ENCODE measurements at places on chromosomes 4 and X.

- peak; percentile 63 for DNase-seq
Measured at GRCh38 chr4:164012396-164013027, 518.0 kb downstream of the TMA16 start.

- peak; percentile 30 for DNase-seq
Measured at GRCh38 chr4:54165438-54165837, 63.7 kb upstream of the PDGFRA start.

GRCh38 chr4:41569961-41570360, 32.0 kb downstream of the LIMCH1 start:
- peak; percentile 62 for DNase-seq

DNA sequence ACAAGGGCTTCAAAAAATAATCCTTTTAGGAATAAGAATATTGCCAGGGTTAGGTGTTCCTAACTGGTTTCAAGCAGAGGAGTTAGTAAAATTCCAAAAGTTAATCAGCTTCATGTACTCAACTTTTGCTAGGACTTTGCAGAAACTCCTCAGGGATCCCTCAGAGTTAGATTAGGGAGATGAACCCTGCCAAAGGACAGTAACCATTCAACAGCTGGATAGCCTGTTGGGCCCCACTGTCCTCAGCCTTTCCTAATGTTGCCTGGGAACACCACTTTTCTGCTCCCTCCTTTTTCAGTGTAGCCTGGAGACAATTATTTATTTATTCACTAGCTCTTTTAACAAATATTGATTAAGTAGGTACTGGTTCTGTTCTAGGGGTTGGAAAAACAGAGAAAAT, 53.8 kb downstream of the NFKB1 start:
- no peak for DNase-seq

DNA sequence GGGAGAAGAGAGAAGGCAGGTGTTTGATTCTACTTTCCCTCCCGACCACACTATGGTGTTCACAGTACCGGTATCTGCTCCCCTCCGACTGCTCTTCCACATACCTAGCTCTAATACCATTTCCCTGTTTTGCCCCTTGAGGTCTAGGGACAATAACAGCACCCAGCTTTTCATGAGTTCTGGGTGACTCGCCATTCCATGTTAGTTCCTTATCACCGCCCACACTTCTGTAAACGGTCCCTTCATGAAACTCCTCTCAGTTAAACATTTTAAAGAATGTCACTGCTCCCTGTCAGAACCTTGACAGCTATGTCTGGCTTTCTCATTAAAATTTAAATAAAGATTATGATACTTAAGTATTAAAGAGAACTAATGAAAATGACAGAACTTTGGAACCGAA, 136.7 kb downstream of the ADAMTS3 start:
- no peak for DNase-seq

- no peak for DNase-seq
Measured at GRCh38 chr4:164212134-164212533, 541.8 kb upstream of the SMIM31 start.

GRCh38 chrX:115606861-115607260, 45.9 kb downstream of the PLS3 start:
- no peak for DNase-seq

DNA sequence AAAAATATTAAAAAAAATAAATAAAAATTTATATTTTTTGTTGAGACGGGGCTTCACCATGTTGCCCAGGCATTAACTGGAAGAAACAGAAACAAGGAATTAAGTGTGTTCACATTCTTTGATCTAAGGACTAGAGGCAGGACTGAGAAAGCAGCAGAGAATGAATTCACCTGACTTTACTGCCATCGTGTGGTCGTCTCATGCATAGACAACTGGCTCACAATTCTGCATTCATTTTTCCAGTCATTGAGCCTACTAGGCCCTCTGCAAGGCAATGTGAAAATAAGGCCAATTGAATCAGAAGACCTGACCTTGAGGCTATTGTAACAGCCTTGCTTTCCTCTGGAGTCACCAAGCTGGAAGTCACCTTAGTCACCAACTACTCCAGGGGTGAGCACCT, 37.4 kb downstream of the LHFPL1 start:
- DNase-seq = peak; percentile 85

GRCh38 chrX:105564501-105564900, 257.8 kb upstream of the NRK start:
- no peak for DNase-seq

DNA sequence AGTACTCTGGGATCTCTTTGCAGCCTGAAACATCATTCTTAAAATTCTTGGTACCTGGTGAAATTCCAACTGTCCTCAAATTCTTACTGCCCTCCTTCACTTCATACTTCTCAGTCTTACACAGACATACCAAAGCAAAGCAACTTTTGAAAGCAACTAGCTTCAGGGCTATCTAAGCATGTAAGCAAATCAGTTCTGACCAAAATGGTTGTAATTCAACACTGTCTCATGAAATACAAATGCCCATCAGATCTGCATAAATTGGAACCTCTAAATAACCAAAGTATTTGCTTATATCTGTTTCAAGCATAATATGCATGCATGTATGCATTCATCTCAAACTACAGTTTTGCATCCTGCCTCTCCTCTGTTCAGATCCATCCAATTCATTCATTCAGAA, 308.1 kb upstream of the PPARGC1A start:
- no peak for DNase-seq

GRCh38 chr4:86356425-86357210, 3.2 kb downstream of the MAPK10 start:
- DNase-seq = peak; percentile 26

DNA sequence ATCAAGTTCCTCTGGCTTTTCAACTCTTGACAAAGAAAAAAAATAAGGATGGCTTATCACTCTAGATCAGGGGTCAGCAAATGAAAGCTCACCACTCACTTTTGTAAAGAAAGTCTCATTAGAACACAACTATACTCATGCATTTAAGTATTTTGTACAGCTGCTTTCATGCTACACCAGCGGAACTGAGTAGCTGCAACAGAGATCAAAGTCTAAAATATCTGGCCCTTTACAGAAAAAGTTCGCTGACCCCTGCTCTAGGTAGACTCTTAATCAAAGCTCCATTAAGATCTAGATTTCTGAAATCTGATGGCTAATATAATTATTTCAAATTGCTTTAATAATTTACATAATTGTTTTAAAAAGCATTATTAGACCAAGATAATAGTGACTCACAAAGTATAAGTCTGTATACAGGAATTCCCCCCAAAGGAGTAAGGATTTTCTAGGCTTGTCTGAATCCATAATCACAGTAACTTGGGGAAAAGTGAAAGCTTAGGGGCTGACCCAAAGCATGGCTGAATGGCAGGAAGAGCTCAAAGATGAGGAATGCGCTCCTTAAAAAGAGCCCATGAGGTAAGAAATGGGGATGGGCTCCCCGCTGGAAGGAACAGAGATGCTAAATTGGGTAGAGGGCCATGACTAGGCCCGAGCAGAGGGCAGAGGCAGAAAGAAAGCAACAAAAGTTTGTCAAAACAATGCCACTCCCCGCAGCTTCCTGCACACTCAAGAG, 140.3 kb downstream of the SH3KBP1 start:
- no peak for DNase-seq

DNA sequence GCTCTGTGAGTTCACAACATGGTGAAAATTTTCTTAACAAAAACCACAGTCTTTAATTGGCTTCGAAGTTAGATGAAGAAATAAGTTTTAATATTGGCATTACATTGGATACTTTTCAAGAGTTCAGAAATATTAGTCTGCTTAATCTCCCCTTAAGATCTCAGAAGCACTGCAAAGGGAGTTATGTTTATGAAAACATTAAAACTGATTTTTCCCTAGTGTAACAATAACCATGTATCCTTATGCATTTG, 1.5 kb downstream of the SETD7 start:
- no peak for DNase-seq

DNA sequence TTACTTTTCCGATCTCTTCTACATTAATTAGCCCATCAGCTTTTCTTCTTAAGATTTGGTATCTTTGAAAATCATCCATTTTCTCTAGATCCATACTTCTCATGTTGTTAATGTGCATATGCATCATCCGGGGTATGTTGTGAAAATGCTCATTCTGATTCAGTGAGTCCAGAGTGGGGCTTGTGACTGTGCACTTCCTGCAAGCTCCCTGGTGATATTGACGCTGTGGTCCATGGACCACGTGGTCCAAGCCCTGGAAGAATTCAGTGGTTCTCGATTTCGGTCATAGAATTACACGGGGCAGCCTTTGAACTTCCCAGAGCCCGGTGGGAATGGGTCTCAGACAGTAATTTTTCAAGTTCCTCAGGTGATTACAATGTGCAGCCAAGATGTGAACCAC, 69.8 kb downstream of the ZFX start:
- DNase-seq = no peak

DNA sequence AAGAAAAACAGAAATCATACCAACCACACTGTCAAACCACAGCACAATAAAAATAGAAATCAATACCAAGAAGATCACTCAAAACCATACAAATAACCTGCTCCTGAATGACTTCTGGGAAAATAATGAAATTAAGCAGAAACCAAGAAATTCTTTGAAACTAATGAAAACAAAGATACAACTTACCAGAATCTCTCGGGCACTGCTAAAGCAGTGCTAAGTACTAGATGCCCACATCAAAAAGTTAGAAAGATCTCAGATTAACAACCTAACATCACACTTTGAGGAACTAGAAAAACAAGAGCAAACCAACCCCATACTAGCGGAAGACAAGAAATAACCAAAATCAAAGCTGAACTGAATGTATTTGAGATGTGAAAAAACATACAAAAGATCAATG, 33.2 kb downstream of the AWAT2 start:
- no peak for DNase-seq

- peak; percentile 80 for DNase-seq
Measured at GRCh38 chr4:25088093-25088952, 57.6 kb upstream of the LGI2 start.

GRCh38 chrX:29666366-29666765, 549.0 kb upstream of the MAGEB2 start:
- DNase-seq = no peak

DNA sequence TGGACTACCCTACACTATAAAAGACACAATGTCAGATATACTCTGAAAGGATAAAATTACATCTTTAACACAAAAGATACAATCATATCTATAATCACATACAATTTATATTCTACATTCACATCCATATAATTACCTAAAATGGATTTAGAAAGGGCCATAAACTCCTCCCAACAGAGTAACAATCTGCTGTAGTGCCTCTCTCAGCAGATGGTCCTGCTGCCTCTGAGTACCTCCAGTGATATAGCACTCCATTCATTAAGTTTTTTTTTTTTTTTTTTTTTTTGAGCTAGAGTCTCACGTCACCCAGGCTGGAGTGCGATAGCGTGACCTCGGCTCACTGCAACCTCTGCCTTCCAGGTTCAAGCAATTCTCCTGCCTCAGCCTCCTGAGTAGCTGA, 7.4 kb downstream of the ANKRD37 start:
- no peak for DNase-seq

DNA sequence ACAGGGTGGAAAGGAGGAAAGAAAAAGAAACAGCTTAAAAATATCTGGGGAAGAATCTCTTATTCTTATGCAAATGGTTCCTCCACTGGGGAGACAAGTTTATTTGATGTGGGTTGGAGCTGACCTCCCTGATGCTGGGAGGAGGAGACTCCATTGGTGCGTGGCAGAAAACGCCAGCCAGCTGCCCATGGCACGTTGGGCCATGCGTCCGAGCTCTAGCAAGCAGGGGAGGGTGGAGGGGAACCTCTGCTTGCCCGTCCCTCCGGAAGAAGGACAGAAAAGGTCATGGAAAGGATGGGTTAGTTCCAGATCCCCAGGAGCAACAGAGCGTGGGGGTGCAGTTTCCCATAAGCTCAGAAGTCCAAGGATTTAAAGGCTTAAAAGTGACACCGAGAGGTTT, 210.4 kb downstream of the KLHL4 start:
- no peak for DNase-seq

- no peak for DNase-seq
Measured at GRCh38 chrX:116239944-116240840, 69.6 kb downstream of the AGTR2 start.

DNA sequence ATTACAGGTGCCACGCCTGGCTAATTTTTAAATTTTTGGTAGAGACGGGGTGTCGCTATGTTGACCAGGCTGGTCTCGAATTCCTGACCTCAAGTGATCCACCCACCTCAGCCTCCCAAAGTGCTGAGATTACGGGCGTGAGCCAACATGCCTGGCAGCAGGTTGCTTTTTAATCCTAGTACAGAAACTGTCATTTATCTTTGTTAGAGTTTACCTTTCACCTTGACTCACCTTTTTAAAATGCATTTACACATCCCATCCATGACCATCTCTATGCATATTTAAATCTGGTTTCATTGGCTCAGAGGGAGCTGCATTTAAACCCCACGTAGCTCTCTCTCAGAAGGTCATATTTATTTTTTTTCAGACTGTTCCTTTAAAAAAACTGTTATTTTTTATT, 31.9 kb downstream of the SLC16A2 start:
- no peak for DNase-seq

DNA sequence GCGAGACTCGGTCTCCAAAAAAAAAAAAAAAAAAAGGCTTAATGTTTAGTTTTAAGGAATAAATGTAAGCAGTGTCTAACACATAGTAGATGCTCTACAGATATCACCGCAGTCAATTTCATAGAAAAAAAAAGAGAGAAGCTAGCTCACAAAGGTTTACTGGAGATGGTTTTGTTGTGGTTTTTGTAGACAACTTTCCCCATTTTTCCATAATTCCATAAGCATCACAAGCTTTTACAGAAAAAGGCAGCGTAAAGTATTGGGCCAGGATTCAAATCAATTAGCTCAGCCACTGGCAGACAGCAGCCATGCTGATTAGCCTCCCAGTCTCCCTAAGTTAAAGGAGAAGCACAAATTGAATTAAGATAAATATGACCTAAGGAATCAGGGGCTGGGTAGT, 1.5 kb downstream of the GRSF1 start:
- DNase-seq = peak; percentile 51

DNA sequence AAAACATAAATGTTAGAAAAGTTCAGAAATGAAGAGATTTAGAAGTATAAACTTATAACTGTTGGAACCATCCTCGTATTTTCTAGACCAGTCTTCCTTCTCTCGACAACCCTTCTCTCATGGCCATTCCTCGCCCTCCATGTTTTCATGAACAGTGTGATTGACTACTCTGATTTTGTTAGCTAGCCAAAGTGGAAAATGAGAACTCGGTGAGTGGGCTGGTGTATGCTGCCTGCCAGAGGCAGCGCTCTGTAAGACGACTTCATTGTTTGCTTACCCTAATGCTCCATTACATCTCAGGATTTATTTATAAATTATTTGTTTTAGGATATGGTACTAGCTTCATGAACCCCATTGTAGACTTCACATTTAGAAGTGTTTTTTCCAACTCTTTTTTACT, 153.0 kb downstream of the CBR4 start:
- no peak for DNase-seq

DNA sequence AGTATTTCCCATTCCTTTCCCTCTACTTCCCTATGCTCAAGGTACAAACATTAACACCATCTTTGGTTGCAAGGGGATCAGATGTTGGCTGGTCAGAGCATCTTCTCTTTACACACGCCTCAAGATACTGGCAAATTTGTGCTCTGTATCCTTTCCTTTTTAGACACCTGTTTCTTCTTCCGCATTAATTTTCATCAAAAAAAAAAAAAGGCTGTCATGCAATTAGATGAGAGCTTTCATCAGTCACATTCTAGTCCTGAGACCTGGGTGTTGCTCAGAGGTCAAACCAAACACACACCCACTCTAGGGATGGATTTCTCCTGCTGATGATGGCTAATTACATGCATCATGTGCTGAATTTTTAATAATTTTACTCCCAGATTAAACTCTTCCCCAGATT, 2.0 kb downstream of the RELL1 start:
- DNase-seq = no peak
